ENCODE measurements at places on chromosomes 11 and 22.
A peak's percentile ranks its signal among the peaks of the same experiment; 100 is the strongest.

GRCh38 chr11:12318791-12319438 is 58.5 kb upstream of the PARVA start:
- no peak for DNase-seq

GRCh38 chr22:19396561-19396933 is 35.0 kb downstream of the HIRA start:
- no peak for DNase-seq

DNA sequence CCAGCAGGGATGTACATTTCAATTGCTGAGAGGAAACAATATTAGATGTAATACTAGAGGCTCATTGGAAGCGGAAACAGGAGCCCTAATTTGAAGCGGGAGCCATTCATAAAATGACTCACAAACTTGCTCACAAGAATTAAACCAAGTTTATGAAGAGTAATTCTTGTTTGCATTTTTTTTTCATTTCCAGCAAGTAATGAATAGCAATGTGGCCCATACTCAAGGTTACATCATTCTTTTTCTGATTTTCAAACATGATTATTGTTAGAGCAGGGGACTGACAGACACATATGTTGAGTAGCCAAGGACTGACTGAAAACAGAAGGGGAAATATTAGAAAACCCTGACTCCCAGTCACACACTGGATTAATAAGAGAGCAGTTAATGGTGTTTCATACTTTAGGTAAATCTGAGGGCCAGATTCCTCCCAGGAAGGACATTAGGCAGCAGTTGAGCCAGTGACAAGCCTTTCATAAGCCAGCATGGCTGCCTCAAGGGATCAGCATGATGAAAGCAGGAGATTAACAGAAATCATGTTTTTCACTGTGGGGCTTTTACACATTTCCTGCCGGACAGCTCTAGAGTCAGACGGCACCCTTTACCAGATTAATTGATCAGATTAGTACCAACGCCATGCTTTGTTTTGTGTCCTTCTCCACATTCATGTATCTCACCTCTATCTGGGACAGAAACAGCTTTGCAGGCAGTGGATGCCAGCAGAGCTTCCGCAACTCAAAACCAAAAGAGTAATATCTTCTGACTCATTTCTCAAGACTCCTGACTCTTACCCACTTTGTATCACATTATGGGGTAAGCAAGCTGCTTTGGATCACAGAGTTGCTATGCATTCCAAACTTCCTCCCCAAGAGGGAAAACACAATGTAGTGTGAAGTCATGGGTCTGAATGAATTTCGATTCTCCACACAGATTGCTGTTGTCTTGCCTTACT is 831.6 kb downstream of the KCNA4 start:
- no peak for DNase-seq

GRCh38 chr11:69446108-69446507 is 35.4 kb upstream of the LINC01488 start:
- no peak for DNase-seq

GRCh38 chr11:2376751-2377451 is at the start of gene CD81:
CD81 (plus strand) TSS chr11:2377310; CDS start chr11:2377550, 240 bp downstream.
- DNase-seq: peak; percentile 62

DNA sequence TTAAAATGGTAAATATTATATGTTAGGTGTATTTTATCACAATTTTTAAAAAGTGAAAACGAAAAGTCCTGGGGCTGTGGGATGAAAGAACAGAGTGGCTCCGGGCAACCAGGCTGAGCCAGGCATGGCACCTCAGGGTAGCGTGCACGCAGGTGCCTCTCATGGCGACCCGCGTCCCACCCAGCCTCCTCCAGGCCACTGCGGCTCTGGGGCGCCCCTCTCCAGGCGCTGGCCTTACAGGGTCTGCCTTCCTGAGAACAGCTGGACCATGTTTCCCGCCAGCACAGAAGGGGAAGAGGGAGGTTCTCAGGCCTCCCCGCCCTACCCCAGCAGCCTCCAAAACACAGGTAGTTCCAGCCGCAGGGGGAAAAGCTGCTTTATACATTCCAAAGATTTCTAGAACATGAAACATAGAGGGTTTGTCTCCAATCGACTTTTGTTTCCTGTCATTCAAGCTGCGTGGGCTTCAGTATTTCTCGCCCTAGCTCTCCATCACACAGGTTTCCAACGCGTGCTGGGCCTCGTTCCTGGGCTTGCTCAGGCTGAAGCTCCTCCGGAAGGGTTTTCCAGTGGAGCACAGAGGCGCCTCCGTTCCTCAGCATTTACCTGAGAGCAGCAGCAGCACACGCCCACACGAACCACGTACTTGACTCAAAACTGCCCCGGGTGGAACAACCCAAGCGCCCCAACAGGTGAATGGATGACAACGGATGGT is 10.5 kb downstream of the EHD1 start:
- DNase-seq: no peak

- no peak for DNase-seq
Observed at GRCh38 chr11:123144707-123145106, 50.3 kb downstream of the CLMP start.

DNA sequence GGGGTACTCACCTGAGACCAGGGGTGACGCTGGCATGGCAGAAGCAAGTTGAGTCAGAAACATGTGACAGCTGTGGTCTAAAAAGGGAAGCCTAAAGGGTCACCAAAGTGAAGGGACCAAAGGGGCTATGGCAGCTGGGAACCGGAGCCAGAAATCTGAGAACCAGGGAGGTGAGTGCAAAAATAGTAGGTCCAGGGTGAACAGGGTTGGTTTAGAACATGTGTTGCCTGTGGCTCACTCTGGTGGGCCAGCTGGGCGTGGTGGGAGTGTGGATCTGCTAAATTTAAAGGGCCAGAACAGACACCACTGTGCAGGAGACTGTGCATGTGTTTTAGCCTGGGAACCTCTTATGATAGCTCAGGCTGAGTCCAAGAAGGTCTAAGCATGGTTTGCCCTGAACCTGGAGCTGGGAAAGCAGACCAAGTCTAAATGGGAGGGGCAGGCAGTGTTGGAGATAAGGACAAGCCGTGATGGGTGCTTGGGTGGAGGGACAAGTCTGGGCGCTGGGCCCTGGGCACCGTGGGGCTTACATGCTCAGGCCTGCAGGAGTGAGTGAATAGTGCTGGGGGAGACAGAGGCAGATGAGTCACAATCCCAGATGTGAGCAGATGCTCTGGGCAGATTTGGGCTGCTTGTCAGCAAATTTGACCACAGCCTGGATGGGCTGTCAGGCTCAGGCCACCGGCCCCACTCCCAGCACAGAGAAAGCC is 41.4 kb upstream of the ZBED5 start:
- peak; percentile 16 for DNase-seq

- no peak for DNase-seq
Observed at GRCh38 chr11:103929170-103929903, 107.1 kb upstream of the DDI1 start.

- DNase-seq: no peak
Observed at GRCh38 chr11:68122936-68123539, 1.9 kb upstream of the CHKA start.

- no peak for DNase-seq
Observed at GRCh38 chr22:37333724-37334460, 51.6 kb downstream of the CYTH4 start.

- no peak for DNase-seq
Observed at GRCh38 chr22:24324137-24324536, 53.5 kb downstream of the SPECC1L start.

DNA sequence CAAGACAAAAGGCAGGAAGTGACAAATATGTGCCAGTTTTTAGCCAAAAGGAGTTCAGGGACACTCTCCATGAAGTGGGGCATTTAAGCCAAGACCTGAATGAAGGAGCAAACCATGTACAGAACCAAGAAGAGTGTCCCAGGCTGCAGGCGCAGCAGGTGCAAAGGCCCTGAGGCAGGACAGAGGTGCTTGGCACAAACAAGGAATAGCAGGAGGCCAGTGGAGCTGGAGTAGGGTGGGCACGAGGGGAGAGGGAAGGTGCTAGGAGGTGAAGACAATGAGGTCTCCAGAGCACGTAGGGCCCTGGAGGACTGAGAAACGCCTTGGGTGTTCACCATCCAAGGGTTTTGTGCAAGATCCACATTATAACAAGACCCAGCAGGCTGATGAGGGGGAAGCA is 474.1 kb downstream of the MN1 start:
- no peak for DNase-seq

DNA sequence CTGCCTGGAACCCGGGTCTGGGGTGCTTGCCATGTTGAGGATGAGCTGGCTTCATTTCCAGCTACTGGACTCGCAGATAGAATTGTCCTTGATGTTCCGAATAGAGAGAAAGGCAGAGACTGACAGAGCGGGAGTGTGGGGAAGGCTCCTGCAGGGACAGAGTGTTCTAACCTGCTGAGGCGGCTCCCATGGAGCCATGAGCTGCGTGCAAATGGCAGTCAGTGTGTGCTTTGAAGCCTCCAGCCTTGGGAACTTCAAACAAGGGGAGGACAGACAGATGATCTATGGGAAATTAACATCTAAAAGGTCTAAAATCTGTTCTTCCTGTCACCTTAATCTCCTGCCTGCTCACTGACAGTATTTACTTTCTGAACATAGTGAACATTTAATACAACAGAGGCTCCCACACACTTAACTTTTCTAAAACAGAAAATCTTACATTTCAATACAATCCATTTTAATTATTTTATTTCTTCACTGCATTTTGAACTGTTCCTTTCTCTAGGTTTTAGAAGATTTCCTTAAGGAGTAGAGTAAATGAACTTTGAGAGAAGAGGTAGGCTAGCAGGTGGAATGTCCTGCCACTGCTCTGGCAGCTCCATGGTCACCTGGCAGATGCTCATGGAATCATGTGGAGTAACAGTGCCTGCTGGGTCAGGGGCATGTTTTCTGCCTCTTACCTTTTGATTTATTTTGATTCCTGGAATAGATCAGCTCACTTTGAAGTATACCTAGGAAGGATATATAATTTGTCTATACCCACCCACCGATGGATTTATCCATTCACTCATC is 481.7 kb downstream of the NTM start:
- DNase-seq: no peak

DNA sequence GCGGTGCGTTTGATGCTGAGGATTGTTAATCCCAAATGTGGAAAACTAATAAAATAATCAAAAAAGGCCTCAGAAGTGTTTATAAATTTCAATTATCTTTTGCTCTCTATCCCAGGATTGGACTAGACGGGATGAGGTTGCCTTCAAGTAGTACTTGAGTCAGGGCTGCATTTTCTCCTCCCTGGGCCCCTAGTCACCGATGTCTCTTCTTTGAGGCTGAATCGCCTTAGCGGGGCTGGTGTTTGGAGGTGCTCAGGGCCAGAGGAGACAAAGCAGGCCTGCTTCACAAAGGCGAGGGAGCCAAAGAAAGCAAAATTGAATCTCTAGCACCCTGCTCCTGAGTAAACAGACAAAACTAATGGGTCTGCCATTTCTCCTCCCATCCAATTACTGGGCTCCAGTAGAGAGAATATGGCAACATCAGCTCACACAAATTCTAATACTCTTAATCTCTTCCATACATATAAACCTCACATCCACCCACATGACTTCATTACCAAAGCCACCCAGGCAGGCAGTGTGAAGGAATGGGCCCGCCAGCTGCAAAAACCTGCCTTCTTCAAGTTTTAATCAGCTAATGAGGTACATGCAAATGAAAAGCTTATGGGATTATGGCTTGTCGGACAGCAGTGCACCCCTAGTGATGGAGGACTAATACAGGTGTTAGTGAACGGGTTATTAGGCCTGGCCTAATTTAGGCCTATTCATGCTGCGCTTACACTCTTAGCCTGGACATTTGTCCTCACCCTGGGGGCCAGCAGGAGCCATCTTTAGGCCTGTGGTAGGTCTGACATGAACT is 52.7 kb upstream of the HTATIP2 start:
- no peak for DNase-seq

GRCh38 chr11:83971063-83971462 is 684.9 kb upstream of the CCDC90B start:
- no peak for DNase-seq

GRCh38 chr11:67266449-67267187 is at the start of gene GRK2:
GRK2 (plus strand) TSS chr11:67266473; CDS start chr11:67266700, 227 bp downstream.
- DNase-seq: no peak

DNA sequence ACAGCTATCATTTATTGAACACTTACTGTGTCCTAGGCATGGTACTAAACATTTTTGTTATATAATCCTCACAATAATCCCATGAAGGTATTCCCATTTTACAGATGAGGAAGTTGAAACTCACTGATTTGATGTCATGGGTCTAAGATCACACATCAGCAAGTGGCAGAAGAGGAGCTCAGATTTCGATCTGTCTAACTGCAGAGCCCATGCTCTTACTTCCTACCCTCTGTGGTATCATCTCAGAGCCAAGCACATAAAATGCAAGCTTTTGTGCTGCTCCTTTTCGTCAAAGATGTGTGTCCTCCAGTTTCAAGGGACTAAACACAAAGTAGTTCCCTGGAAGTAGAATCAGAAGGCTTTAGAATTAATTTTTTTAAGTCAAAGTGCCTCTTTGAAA is 71.1 kb downstream of the ARFGAP2 start:
- no peak for DNase-seq

DNA sequence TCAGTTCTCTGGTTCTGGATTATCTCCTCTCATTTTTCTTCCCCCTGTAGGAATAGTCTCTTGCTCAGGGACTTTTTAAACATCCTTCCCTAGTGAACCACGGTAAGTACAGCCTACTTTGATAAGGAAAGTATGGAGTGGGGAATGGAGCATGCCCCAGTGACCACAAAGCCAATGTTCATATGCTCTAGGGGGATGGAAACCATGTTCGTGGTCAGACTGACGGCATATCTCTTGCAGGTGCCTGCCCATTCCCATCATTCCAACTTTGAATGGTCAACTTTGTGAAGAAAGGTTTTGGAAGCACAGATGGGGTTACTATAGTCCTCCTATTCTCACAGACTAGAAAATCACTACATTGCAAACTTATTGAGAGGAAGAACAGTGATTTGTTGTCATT is 332.5 kb upstream of the NCAM1 start:
- no peak for DNase-seq

- DNase-seq: no peak
Observed at GRCh38 chr11:1202154-1202775, 20.6 kb upstream of the MUC5B start.

- DNase-seq: no peak
Observed at GRCh38 chr11:1906181-1906580, 13.3 kb upstream of the TNNT3 start.

DNA sequence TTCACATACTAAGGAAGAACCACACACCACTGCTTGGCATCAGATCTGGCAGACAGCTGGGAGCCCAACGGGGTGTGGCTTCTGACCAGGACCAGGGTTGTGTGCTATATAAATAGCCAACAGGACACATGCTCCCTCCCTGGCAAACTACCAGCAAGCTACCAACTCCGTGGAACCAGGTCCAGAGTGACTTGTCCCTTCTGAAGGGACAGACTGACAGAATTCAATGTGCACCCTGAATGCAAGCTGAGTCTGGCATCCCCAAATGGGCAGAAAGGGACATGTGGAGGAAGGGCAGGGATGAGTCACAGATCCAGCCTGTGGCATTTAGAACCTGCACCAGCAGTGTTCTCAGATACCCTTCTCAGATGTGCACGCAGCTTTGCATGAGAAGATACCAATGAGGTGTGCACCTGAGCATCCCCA is 92.9 kb downstream of the MICAL3 start:
- no peak for DNase-seq

GRCh38 chr11:32402836-32403235 is 32.5 kb downstream of the WT1 start:
- DNase-seq: no peak

GRCh38 chr11:93063086-93063485 is 93.6 kb downstream of the MTNR1B start:
- DNase-seq: no peak

GRCh38 chr22:42300259-42301076 is 30.0 kb upstream of the TCF20 start:
- DNase-seq: no peak

- no peak for DNase-seq
Observed at GRCh38 chr11:128701086-128701485, 7.2 kb downstream of the FLI1 start.

GRCh38 chr11:96869207-96869606 is 479.4 kb downstream of the JRKL start:
- no peak for DNase-seq
